ENCODE measurements at places on chromosomes 2 and 18.
A peak's percentile ranks its signal among the peaks of the same experiment; 100 is the strongest.

DNA sequence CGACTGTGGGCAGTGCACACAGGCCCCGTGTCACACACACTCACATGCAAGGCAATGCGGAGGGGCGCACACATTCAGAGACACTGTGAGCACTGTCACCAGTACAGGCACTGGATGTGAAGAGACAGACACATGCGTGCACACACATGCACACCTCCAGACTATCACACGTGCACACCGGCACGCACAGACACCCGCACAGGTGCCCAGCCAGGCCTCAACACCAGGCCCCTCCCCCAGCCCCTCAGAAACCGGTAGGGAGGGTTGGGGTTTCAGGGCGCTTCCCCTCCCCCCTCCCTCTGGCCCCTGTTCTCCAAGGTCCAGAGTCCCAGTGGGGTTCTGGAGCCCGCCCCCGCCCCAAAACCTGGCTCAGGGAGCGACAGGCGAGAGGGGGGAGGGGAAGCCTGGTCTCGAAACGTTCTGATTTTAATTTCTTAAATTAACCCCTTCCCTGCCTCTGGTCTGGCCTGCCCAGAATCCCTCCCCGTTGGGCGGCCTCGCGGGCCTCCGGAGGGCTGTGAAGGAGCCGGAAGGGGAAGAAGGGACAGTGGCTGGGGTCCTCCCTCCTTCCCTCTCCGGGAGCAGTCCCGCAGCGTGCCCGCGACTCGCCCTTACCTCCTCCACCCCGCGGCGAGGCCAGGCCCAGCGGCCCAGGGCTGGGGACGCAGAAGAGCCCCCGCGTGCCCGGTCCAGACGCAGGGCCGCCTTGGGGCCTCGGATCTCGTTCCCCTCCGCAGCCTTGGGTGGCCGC lies 558 bp downstream of the FBXO41 start:
- DNase-seq: no peak

DNA sequence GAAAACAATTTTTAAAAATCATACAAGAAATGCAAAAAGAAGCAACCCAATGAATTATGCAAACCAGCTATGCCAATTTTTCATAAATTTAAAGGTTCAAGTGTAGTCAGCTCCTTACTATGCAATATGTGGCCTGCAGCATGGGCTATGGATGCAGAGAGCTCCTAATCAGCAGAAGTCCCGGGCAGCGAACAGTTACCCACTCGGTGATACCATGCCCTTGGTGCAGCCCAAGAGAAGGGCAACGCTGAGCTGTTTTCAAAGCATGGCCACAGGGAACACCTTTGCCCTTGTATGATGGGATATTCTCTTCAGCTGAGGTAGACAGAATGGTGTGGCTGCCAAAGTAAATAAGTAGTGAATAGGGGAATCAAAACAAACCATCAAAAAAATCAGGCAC lies 17.3 kb upstream of the ARL5A start:
- DNase-seq: no peak

DNA sequence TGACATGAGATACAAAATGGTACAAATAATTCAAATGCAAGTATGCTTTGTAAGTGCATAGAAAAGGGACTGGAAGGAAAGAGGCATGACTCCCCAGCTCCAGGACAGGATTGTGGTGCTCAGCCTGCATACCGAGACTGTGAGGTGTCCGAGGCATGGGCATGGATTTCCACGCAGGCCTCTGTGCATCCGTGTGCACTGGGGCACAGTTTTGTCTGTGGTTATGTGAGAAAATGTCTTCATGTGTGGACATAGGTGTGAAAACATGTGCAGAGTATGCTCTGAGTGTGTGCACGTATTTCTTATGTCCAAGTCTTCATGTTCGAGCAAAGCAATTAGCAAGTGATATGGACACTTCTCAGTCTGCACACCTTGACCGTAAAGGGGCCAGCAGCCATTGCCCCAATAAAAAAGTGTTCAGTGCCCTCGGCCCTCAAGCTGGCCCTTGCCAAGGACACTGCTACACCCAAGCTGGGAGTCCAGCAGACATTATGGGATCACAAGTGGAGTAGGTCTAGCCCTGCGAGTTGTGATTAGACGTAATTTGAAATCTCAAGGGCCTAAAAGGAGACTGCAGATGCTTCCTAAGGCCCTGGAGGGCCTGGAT lies 120.7 kb downstream of the CYP26B1 start:
- no peak for DNase-seq

- no peak for DNase-seq
Observed at GRCh38 chr18:58364876-58365528, 263.9 kb downstream of the ALPK2 start.

DNA sequence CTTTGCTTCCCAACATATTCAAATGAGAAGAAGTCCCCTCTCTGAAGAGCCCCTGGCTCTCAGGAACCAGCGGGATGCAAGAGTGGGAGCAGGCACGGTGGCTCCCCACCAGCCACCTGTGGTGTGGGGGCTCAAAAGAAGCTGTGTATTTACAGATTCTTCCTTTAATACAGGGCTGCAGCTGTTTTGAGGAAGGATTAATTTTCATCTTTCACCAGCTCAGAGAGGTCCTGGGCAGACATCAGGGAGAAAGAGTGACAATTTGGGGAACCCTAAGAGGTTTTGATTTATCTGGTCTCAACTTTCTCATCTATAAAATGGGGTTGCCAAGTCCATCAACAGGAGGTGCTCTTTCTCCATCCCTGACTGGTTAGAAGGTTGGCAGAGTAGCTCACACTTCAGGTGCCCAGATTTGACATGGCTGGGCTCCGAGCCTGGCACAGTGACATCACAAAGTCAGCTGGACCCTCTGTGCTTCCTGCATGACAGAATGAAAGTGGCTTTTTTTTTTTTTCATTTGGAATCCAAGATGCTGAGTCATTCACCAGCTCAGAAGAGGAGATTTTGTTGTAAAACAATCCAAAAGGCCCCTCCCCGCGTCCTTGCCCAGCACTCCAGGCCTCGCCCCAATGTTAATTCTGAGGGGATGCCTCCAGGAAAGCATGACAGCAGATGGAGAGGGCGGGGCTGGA lies 15.5 kb upstream of the SIX2 start:
- no peak for DNase-seq

DNA sequence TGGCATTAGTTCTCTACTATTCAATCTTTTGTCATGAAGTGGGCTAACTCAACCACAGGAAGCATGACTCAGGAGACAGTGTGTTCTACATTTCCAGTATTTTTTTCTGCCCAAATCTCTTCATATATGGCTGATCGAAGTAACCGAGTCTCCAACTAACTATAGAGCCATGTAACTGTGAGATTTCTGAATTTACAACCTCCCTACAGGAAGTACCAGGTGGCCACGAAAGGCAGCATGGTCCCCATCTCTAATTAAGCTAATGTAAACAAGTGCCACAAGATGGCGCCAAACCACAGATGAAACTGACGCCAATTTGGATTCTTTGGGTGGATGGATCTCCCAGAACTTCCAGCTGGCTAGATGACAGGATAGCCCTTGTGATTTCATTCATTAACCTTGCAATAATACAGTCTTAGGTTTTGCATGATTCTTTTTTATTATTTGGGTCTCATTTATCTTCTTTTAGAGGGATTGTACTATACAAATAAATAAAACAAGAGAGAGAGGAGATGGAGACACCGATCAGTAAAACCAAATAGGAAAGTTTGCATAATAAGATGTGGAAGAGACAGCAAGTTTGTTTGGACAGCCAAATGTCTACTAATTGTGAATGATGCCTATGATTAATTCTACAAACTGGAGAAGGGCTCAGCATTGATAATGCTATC lies 18.3 kb upstream of the ARHGAP15 start:
- DNase-seq: peak; percentile 50

DNA sequence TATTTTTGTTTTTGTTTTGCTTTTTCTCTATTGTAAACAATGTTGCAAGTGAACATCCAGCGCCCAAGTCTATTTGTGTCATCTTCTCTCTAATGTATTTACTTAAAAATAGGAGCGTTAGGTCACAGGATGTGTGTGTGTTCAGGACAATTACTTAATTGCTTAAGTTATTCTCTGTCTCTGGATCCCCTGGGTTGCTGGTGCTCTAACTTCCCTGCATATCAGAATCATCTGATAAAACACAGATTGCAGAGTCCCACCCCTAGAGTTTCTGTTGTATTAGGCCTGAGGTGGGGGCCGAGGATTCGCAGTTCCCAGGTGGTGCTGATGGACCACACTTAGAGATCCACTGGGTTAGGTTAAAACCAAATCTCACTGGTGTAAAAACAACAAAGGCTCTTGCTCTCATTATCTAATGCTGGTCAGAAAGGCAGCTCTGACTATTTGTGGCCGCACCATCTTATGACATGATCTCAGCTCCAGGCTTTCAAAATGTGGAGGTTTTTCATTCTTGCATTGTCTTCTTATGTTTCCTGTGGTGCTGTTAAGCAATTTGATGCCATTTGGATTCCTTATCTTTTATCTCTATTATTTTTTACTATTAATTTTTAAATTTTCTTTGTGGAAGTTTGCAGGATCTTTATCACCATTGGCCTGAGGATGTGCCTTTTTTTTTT lies 87.7 kb downstream of the CLIP4 start:
- DNase-seq: no peak

DNA sequence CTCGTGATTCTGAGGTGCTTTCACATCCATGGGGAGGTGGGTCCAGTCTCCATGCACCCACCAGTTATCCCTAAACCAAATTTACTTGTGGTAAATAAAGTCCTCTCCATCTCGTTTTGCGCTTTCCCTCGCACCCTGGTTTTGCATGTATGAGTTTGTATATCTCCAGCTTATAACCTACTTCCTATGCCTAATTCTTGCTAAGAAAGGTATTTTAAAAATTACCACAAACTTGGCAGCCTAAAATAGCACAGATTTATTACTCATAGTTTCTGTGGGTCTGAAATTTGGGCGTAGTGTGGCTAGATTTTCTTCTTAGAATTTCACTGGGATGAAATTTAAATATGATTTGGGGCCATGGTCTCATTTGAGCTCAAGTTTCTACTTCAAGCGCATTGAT lies 511.5 kb downstream of the NYAP2 start:
- DNase-seq: no peak

DNA sequence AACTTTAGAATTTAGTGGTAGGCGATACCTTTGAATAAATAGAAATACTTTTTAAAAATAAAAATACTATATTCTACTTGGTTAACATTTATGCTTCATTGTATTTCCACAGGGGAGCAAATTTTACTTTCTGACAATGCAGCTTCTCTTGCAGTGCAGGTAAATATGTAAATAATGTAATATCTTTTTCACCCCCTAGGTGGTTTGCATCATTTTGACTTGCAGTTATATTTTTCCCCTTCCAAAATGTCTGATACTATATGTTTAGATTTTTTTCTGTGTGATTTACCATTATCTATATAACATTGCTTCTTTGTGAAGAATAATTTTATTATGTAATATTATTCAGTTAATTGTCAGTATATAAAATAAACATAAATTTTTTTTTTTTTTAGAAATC lies 28.5 kb downstream of the MTX2 start:
- DNase-seq: no peak

- DNase-seq: no peak
Observed at GRCh38 chr2:20074901-20075300, 23.5 kb upstream of the LAPTM4A start.

DNA sequence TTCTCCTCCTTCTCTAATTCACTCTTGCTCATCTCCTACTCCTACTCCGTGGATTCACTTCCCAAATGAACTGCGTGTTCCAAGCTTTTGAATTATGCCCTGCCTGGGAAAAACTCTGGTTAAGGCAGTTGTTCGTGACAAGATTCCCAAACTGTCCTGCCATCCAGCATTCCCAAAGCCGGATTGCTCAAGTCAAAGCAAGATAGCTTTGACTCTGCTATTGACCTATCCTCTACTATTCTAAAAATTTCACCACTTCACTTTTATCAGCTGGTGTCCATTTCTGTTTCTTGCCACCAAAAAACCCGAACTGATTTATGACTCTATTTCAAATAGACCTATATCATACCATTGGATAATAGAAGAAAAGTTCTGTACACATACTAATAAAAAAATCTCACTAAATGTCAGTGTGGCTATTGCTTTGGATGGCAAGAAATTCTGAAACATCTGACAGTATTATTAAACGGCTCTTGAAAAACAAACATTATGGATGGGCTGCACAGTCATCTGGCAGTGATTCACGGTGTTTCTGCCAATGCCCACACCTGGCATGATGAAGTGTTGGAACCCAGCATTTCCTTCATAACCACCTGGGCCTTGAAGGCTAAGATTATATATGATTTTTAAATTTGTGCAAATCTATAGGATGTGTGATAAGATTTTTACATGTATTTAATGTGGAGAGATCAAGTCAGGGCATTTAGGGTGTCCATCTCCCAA lies 87.4 kb downstream of the NCKAP5 start:
- no peak for DNase-seq

DNA sequence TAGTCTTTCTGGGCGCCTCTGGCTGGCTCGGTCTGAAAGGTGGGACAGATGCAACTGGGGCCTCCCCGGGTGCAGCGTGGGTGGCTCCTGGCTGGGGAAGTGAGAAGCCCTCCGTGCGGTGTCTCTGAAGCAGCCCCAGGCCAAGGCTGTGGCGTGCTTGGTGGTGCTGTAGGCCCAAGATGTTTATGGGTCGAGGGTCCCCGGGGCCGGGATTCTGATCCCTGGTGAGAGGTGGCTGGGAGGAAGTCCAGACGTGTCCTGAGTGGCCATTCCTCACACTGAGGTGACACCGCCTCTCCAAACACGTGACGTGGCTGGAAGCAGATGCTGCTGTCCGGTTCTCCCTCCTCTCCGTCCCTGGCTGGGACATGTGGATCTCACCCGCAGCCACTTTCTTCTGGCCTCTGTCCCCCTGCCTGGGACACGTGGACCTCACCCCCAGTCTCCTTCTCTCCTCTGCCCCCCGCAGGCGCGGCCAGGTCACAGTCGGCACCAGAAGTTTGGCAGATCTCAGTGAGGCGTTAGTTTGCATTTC lies 12.6 kb downstream of the RTP5 start:
- peak; percentile 67 for DNase-seq

GRCh38 chr18:5890331-5891183 lies 4.8 kb downstream of the TMEM200C start:
- DNase-seq: peak; percentile 59

DNA sequence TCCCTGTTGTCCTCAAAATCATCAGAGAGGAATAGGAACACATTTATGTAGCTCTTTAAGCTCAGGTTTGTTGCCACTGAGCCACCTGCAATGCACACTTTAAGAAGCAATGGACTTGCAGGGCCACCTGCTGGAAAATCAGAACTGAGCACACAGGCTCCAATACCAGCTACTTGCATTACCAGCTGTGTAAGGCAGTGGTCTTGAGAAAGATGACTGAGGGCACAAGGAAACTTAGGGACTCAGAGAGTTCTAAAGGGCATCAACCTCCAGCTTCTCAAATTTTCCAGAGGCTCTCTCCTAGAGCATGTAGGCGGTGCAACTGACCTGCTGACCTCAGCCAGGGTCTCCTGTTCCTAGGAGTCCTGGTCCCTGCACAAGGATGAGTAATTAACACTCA lies 2.5 kb upstream of the CNDP2 start:
- DNase-seq: no peak

GRCh38 chr2:233832869-233833311 lies 21.4 kb downstream of the HJURP start:
- no peak for DNase-seq
